T-helper 9 cell (primary cell): ENCODE measurements at places on chromosomes 3 and 15.
A peak's percentile ranks its signal among the peaks of the same experiment; 100 is the strongest.

DNA sequence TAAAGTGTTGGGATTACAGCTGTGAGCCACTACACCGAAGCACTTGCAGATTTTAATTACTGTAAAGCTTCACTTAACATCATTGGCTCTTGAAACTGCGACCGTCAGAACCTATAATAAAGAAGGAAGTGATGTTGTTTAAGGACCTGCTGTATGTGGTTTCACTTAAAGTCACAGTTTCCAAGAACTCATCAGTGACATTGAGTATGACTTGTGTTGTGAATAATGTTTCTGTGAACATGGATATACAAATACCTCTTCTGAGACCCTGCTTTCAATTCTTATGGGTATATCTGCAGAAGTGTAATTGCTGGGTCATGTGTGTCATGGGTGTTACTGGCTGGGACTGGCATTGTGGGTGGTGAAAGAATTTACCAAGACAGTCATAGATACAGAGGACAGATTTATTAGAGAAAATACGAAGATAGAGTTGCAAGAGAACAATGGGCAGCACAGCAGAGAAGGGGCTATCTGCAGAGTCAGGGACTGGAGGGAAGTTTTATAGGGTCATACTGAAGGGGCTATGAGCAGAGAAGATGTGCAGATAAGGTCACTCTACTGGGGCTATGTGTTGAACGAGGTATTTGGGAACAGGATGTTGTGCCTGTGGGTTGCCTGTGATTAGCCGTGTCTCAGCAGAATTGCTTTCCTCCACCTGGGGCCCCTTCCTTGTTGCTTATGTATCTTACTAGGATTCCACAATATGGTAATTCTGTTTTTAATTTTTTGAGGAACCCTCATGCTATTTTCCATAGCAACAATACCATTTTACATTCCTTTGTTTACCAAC, 4.5 kb downstream of the NDUFB5 start:
- DNase-seq, result no peak

- no peak for DNase-seq
These were observed 113.2 kb upstream of the FGF7 start for GRCh38 chr15:49309889-49310288.

- no peak for DNase-seq
These were observed 9.2 kb upstream of the TMEM212 start for GRCh38 chr3:171833789-171834460.

GRCh38 chr3:70501561-70501960, 189.1 kb upstream of the MDFIC2 start:
- DNase-seq, result no peak

DNA sequence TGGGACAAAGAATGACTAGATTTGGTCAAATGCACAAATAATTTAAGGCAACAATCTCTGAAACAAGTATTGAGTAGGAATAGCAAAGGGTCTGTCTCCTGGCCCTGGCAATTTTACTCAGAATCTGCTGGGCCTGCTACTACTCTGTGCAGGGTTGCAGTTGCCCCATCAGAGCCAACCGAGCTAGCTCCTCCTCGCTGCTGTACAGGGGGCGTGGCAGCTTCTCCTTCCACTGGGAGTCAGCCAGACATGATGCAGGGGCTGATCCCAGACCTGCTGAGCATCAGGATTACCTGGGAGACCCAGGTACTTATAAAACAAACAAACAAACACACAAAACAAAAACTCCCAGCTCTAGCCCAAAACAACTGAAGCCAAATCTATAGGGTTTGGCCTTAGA, 30.5 kb upstream of the PXYLP1 start:
- no peak for DNase-seq

DNA sequence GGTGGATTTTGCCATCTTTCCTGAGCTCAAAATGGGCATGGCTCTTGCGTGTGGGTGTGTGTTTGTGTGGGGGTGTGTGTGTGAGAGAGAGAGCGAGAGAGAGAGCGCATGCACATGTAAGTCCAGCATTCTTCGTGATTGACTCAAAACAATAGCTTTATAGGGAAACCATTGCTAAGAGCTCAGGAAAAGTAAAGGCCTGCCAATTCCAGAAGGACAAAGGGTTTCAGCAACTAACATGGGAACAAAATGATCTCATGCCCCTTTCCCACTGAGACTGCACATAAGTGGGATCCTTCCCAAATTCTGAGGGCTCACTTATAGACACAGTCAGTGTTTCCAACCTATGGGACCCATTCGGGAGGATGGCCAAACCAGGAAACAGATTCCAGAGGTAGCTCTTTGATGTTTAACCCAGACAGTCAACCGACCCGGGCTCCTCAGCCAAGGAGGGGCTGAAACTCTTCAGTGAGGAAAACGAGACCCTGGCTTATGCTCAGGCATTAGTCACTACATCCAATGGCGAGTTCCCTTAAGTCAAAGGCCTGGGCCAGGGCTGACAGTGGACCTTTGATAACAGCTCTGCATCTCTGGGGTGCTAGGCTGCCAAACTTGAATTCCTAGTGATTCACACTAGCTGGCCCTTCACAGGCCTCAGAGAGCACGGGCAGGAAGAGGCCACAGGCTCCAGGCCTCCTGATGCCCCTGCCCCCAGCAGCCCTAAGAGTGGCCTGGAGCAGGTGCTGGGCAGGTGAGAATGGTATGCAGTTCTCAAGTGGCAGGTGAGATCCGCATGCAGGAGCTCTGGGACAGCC, 305.0 kb upstream of the C2CD4B start:
- no peak for DNase-seq

DNA sequence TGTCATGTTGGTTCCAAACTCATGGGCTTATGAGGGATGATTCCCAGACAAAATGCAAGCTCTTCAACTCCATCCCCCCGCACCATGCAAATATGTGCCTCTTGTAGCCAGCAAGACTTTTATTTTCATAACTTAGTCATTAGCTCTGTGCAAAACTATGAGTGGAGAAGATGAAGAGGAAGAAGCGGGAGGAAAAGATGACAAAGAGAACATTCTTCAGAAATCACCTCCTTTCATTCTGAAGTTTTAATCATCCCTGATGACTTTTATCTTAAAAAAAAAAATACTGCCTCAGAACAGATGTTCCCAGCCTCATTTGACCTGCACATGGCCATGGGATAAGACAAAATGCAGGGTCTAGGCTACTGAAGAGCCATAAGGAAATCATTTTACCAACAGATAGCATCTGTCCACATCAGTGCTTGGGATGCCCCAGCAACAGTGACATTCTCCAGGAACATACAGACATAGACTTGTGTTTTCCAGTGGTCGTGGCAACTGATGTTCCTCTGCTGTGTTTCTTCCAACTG, 145.5 kb downstream of the WNT5A start:
- no peak for DNase-seq

DNA sequence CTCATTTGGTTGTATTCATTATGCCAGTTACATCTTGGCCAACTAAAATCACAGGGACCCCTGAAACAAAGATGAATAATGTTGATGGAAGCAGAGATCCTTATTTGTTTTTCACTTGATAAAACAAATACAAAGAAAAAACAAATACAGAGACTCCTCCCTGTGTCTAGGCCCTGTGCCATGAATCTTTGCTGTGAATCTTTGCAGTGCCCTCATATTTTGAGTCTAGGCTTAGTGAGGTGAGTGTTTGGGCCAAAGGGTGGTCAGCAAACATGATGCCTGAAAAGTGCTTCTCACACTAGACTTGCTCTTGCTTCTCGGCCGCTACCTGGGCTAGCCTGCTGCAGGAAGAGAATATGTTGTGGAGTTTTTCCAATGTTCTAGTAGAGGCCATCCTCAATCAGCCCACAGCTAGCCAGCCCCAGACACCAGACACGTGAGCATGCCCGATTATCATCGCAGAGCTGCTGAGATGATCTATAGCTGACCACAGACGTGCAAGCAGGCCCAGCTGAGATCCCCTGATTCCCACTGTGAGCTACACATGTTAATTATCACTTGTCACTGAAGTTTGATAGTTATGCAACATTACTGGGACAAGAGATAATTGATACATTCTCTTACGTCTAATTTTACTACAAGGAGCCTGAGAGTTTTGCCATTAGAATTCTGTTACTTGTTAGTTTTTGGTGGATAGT, 191.4 kb downstream of the THRB start:
- no peak for DNase-seq

DNA sequence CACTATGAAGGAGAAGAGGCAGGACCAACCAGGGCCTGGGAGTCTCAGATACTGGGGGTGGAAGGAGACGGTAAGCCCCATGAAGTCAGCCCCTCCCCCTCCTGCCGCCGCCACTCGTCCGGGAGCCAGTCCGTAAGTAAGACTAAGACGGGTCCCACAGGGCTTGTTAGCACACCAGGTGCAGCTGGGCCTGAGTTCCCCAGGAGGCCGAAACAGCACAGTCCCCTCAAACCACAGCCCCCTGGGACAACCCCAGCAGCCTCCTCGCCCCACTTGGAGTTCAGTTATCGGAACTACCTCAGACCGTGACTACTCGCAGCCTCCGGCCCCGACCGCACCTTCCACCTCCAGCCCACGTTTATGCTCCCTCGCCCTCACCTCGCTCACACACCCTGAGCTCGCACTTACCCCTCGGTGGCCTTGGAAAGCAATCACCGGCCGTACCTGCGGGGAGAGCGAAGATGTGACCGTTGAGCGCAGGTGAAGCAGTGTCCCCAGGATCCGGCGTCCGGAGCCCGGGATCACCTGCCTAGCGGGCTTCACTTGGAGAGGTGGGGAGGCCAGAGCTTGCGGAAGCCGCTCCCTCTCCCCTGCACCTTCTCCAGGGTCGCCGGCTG, 557 bp downstream of the ELL3 start:
- peak; percentile 10 for DNase-seq

- DNase-seq, result no peak
These were observed 7.7 kb downstream of the FURIN start for GRCh38 chr15:90876046-90876445.

DNA sequence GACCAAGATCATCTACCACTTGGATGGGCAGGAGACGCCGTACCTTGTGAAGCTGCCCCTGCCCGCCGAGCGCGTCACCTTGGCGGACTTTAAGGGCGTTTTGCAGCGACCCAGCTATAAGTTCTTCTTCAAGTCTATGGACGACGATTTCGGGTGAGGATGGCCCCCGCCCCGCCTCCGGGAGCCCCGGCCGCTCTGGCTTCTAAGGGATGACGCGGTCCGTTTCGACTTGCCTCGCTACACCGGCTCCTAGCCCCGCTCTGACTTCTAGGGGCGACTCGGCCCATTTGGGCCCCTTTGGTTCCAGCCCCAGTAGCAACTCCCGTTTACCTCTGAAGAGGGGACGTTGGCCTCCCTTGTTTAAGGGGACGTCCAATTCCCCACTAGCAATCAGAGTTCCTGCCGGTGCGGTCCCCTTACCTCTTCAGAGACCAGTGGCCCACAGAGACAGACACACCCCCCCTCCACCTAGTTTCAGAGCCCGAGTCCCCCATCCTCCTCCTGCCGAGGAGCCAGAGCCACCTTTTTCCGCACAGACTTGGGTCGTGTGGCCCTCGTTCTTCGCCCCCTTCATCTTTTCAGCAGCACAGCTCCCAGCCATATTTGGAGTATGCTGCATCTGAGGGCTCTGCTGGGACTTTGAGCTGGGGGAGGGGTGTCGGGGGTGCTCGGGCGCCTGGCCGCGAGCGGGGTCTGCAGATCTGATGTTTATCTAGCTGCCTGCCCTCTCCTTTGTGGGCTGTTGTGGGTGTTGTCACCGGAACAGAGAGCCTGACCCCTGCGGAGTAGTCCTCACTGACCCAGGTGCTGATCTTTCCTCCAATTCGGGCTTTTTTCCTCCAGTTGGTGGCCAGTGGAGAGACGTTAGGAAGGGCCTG, 706 bp downstream of the DVL3 start:
- DNase-seq, result peak; percentile 30

GRCh38 chr15:37701230-37701629, 233.2 kb upstream of the TMCO5A start:
- DNase-seq, result no peak
